ENCODE measurements at places on chromosomes 4 and X.

DNA sequence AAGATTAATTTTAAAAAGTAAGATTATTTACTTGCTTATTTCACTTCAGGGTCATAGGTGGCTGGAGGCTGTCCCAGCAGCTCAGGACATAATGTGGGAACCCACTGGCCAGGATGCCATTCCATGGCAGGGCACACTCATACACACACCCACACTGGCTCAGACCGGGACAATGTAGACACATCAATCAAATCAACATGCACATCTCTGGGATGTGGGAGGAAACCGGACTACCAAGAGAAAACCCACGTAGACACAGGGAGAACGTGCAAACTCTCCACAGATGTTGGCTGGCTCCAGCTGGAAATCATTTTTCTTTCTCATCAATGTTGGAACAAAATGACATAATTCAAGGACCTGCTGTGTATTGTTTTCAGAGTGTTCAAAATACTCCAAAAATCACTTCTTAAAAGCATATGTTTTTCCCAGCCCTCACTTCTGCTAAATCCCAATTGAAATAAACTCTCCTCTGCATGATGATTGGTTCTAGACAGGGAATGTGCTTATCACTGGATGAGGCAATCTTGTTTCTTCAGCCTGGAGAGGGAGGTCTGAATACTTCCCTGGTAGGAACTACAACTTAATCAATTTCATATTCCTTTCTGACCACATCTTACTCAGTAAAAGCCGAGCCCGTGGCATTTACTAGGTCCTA lies 18.6 kb upstream of the CPE start:
- DNase-seq = no peak

DNA sequence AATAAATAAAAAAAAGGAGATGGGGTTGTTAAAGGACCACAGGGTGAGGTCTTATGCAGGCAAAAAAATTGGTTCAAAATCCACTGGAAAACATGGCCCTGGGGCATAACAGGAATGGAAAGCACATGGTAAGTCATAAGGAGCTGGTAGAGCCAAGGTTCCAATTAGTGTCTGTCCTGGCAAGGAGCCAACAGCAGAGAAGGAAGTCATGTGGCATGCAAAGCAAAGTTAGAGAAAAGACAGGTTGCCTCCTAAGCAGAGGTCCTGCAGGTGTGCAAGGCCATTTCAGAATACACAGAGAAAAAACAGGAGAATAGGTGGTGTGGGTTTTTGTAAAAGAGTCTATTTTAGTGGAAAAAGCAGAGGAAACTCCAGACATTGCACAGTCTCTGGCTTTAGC lies 1881.7 kb downstream of the ARAP2 start:
- no peak for DNase-seq

- DNase-seq = no peak
These were observed 45.7 kb upstream of the AGA start for GRCh38 chr4:177487977-177488376.

GRCh38 chr4:24643774-24644520 lies 59.6 kb upstream of the DHX15 start:
- no peak for DNase-seq

GRCh38 chr4:134754301-134755019 lies 552.9 kb upstream of the PABPC4L start:
- no peak for DNase-seq

GRCh38 chr4:107255114-107255513 lies 219.0 kb upstream of the DKK2 start:
- DNase-seq = no peak

Measured in 8988T (cell line).